ENCODE measurements at places on chromosomes 5 and 9.

- DNase-seq, result no peak
Measured at GRCh38 chr5:126122942-126123341, 300.3 kb upstream of the GRAMD2B start.

DNA sequence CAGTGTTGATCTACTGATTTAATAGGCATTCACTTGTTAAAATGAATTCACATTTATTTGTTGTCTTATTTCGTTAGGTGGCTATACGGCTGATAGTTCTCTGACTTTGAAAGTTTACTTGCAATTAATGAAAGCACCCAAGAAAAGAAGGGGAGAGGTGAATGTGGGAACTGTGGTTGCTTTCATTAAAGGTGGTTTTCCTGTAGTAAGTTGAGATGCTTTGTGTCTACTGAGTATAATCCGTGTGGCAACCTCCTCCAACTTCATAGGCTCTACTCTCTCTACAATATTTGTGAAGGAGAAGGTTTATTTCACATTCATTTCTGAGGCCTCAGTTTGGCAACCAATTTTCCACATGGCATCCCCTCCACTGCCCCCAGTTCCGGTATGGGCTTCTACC, 12.8 kb upstream of the MACIR start:
- no peak for DNase-seq

DNA sequence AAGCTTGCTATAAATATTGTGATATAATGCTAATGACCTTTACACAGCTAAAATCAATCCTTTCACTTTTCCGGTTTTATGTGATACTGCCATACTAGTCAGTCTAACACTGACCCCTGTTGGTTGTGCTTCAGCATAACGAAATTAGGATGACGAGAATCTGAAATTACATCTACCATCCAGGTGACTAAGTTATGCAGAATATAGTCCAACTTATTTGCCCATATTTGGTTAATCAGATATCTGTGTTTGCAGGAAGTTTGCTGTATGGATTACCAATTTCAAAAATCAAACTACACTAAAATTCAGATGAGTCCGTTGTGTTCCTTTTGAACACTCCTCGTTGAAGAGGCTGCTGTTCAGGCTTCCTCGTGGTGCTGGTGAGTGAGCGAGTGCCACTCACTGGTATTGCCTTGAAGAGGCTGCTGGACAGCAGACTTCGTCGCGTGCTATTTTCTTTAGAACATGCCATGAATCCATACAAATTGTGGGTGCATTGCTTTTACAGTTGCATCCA, 32.5 kb downstream of the TENT4A start:
- no peak for DNase-seq

- no peak for DNase-seq
Measured at GRCh38 chr9:131480258-131480657, 22.5 kb upstream of the POMT1 start.

- DNase-seq, result no peak
Measured at GRCh38 chr5:74476046-74476818, 164.3 kb downstream of the ENC1 start.

DNA sequence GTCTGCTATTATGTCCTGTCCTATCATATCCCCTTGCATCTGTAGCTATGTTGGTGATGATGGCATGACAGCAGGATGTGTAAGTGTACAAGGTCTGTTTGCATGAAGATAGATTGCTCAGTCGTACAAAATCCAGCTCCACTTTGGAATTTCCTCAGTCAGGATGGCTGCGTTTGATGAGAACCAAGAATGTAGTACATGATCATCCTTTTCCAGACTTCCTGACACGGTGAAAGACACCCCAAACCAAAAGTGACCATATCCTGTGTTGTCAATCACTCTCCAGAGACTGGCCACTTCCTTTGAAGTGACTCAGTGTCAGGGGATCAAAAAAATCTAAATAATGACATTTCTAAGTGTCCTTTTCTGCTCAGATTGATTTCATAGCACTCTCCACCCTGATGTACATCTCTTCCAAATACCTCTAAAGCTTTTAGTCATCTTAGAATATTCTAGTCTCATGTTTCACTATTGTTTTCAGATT, 213.4 kb downstream of the PLK2 start:
- DNase-seq, result no peak

DNA sequence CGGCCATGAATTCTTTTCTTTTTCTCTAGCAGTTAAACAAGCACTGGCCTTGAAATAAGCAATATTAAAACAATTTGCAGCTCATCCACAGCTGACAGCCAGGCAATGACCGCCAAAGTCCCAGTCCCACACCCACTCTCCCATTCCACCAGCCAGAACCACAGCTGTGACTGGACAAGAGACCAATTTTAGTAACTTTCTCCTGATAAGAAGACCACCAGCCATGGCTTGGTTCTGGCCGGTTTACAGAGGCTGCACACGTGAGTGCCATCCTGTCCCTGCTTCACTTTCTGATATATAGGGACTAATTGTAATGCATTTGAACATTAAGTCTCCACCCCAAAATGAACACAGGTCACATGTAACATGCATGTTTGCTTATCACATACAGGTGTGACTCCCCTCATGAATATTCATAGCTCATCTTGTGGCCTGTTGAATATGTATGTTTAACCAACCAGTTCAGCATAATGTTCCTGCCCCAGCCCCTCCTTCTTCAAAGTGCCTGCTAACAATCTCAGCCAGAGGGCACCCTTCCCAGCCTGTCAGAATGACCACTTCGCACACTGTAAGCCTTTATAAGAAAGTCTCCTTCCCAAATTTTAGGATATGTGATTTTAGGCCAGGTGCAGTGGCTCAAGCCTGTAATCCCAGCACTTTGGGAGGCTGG, 23.9 kb upstream of the FANCC start:
- DNase-seq, result no peak

DNA sequence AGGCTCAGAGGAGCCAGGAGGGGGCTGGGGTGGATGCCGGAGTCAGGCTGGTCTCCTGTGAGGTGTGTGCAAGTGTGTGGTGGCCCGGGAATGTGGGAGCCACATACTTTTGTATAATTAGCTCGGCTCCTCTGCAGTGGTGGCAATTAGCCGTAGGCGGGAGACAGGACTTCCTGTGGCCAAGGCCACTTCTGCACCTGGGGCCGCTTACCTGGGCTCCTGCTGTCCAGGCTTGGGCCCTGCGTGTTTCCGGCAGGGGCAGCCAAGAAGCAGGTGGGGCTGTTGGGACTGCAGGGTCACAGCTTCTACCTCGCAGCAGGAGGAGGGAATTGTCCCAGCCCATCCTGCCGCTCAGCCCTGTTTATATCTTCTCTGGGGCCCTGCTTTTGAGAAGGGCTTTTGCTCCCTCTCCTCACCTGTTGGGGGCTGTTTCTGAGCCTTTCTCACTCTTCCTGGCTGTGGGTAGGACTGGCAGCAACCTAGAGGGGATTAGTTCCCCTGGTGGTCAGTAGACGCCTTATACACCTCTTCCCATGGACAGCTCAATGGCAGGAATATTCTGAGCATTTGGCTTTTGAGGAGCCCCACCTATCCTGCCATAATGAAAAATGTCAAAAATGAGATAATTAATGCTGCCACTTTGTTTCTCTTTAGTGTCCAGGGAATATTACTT, 145.4 kb upstream of the PITX1 start:
- no peak for DNase-seq
